Activated CD4-positive, alpha-beta T cell treated with anti-CD3 and anti-CD28 coated beads, Interleukin-2, amount 50 U/mL, for 4 hours (primary cell): ENCODE measurements at places on chromosomes 1 and 21.

DNA sequence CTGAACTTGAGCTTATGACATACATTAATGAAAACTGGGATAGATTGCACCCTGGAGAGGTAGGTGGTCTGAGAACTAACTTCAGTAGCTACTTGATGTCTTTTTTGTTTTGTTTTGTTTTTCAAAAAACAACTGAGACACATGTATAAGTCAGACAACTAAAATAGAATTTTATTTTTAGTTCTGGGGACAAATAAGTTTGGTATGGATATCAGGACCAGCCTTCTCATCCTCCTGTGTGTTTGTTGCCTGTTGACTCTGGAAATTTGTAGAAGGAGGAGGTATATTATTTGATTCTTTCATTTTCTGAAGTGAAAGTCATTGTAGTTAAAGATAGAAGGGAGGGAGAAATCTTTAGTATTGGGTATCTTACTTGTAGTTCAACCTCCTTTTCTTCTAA, 41.5 kb downstream of the MTF2 start:
- DNase-seq, result no peak

DNA sequence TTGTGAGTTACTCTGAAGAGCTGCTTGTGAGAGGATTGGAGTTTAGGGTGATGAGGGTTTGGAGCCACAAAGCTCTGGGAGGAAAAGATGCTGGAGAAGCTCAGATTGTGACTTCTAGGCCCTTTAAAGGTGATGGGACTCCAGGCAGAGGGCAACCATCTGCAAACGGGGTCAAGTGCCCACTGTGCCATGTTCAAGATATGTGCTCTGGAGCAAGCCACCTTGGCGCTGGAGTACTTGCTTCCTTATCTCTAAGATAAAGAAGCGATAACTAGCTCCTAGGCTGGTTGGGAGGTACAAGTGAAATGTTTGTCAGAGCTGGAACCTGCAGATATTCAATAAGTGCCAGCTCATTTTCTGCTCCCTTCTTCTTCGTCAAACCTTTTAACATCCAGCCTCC, 14.3 kb upstream of the FOXE3 start:
- DNase-seq, result no peak

- no peak for DNase-seq
Observed at GRCh38 chr1:241799416-241799815, 48.6 kb upstream of the EXO1 start.

DNA sequence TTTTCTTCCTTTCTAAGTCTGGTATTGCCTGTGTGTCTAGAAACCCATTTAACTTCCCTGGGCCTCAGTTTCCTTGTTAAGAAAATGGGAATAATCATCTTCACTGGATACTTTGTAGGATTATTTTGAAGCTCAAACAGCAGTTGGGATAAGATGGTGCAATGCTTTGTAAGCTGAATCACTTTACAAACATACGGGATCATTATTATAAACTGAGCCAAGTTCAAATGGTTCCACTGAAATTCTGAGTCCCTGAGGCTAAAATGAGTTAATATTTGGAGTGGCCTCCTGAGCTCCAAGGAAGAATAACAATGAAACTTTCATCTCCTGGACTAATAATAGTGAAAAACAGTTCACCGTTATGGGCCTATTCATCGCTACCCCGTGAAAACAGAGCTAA, 388.0 kb downstream of the PLPP3 start:
- no peak for DNase-seq

DNA sequence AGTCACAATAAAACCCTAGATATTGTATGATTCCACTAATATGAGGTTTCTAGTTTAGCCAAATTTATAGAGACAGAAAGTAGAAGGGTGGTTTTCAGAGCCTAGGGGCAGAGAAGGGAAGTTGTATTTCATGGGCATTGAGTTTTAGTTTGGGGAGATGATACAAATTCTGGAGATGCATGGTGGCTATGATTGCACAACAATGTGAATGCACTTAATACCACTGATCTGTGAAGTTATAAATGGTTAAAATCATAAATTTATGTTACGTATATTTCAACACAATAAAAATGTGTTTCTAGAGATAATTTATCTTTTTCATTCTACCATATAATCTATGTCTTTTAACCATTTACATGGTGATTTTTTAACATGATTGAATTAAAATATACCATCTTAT, 779.3 kb upstream of the BRINP3 start:
- DNase-seq, result no peak

GRCh38 chr1:221543529-221544120, 198.3 kb downstream of the DUSP10 start:
- DNase-seq, result no peak

DNA sequence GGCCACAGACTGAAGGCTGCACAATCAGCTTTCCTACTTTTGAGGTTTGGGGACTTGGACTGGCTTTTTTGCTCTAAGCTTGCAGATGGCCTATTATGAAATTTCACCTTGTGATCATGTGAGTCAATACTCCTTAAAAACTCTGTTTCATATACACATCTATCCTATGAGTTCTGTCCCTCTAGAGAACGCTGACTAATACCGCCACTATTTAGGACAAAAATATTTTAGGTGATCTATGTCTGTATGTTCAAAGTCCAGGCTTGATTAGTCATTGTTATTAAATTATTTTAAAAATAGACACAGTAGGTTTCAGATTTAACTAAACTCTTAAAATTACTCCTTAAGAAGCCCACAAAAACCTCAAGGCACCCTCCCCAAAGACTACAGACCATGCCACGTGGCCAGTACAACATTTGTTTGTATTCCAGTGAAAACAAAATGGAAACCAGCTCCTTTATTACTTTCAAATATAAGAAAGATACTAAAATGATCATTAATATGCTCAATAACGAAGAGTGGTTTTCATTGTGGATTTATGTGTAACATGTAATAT, 63.1 kb downstream of the TMPRSS15 start:
- no peak for DNase-seq

- no peak for DNase-seq
Observed at GRCh38 chr21:39010629-39011404, 172.4 kb downstream of the PSMG1 start.

DNA sequence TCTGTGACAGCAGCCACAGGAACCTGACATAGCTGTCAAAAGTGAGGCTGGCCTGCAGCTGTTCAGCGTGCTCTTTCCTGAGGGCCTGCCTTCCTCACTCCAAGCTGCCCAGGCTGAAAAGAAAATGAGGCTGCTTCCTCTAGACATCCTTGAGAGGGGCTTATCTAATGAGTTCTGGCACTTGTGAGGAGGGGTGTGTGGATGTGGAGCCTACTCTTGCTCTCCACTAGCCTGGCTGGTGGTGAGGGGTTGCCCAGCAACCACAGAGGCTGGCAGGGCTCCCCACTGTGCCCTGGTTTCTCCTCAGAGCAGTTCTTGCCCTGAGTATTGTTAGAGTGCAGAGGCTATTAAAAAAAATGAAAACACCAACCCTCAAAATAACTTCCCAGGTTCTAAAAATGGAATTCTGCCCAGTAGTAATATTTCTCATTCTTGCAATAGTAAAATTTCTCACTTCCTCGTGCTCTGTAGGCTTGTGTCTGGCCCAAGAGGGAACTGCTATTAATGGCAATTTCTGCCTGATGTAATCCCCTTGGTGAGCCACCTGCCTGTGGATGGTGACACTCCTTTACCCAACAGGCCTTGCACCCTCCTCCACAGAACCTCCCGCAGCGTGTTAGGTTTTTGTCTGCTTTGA, 52.6 kb upstream of the EPS8L3 start:
- no peak for DNase-seq

DNA sequence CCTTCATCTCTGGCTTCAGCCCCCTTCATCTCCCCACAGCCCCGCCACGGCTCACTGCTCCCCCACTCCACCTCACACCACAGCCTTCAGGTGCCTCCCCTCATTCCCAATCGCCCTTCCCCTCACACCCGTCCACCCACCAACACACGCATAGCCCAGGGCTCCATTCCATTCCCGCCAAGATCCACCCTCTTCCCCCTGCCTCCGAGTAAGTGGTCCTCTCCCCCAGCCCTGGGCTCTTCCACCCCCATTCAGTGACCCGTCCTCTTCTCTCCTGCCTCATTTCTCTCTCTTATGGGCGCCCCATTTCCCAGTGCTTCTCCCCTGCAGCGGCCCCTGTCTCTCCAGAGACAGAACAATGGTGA, 53.2 kb downstream of the VWA5B1 start:
- no peak for DNase-seq

DNA sequence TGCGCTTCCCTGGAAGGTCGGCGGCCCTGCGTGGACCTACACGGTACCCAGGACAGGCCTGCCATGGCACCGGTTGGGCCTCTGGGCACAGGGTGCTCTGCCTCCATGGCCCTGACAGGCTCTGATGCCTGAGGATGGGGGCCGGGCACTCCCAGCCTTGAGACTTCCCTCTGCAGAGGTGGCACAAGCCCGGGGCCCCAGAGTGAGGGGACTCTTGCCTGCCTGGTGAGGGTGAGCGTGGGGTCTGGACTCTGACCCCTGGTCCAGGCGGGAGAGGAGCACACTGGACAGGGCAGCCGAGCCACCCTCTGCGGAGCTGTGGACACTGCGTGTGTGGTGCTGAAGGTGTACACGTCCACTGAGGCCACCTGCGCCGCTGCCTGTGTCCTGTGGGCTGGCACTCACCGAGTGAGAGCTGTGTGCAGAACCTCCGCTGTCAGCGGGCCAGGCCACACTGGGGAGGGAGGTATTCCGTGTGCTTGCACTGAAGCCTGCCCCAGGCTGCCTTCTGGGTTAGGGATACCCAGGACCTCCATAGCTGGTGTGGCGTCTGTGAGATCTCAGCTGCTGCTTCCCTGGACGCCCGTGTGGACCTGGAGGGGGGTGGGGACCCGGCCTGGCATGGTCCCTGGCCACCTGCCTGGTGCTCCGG, 10.4 kb downstream of the SKI start:
- no peak for DNase-seq

GRCh38 chr1:206786212-206786886, 14.1 kb upstream of the IL10 start:
- no peak for DNase-seq

DNA sequence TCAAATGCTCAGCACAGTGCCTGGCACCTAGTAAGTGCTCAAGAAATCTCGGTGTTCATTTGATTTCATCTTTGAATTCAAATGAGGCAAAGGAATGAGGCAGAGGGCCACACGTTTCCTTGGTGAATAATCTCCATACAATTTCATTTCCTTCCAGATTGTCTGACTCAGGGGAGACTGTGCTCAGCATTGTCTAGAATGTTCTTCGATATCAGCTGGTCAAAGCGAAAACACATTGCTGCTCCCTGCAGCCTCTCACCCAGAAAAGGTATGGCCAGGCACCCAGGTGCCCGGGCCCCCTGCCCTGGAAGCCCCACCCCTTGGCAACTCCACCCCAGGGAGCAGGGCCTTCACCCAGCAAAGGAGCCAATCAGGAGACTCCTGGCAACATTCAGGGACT, 55.8 kb downstream of the FBXO2 start:
- no peak for DNase-seq

DNA sequence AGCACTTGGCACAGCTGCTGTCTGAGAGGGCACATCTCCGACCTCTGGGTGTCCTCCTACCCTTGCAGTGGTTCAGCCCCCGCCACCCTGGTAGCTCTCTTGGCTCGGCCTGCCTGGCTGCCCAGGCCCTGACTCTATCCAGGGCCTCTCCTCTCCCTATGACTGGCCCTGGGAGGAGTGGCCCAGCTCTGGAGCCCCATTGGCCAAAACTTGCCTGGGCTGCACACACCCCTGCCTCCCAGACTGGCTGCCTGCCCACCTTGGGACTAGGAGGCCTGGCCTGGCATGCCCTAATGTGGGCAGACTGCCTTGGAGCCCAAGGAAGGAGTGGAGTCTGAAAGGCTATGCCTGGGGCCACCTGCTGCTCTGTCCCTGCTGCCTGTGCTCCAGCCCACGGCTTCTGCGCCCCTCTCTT, 33.6 kb downstream of the ACOT11 start:
- DNase-seq, result no peak

- no peak for DNase-seq
Observed at GRCh38 chr1:170310951-170311350, 165.2 kb downstream of the NTMT2 start.

GRCh38 chr1:204523605-204524215, 7.5 kb downstream of the MDM4 start:
- no peak for DNase-seq

DNA sequence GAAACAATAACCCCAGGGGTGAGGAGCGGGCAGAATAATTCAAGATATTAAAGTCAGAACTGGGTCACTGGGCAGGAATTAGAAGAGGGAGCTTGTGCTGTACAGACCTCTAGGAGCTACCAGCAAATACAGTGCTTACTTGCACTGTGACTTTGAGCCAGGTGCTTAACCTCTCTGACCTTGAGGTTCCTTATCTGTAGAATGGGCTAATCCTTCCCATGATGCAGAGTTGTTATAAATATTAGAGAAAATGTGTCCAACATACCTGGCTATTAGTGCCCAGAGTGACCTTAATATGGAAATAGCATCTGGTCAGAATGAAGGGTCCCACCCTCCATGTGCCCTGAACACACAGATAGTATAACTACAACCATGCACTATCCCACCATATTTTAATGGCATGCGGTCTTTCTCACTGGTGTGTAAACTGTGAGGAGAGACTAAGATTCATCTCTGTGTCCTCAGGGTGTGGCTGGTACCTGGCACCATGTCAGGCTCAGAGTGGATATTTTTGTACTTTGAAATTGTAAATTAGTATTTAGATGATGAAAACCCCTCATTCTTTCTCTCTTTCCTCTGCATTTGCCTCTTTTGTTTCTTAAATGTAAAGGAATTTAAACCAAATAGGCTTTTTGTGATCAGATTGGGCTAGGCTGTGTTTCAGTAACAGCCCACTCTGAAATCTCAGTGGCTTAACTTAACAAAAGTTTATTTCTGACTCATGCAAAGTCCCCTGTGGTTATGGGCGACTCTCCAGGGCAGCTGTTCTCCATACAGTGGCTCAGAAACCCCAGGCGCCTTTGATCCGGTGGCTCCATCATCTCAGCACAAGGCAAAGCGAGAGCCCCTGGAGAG, 60.0 kb upstream of the ROR1 start:
- no peak for DNase-seq

- DNase-seq, result no peak
Observed at GRCh38 chr1:203168256-203168786, 7.3 kb downstream of the MYBPH start.

DNA sequence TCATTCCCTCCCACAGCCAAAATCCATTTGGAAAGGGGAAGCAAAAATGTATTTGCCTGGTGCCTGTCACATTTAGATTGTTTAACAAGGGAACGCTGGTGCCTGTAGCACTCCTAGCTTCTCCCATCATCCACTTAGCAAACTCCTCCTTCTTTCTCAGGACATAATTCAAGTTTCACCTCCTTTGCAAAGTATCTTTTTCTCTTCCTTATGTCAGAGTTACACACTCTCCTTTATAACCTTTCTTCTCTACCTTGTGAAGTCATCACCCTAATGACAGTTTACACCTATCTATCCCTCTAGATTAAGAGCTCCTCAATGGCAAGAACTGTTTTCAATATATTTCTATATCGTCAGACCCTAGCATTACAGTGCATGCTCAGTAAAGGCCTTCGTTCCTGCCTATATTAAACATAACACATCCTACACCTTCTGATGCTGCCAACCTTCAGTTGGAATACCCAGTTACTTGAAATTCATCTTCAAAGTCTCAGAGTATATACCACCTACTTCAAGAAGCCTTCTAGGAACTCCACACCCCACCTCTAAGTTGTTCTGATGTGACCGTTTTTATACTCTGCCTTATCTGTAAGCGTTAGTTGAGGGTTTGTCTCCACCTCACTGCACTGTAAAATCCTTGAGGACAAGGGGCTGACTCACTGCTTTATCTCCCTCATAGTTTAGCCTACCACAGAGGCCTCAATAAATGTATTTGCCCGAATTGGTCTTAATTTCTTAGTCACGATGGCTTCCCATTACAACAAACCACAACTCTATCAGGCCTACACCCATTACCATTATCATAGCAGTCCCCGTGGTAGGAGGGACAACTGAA, 1.0 kb upstream of the EPS15 start:
- no peak for DNase-seq

- DNase-seq, result no peak
Observed at GRCh38 chr1:173212952-173213491, 5.9 kb upstream of the TNFSF4 start.
